ENCODE measurements at places on chromosomes 5 and 9.

- no peak for DNase-seq
Measured at GRCh38 chr5:174724484-174725260, at the start of gene MSX2. Gene MSX2 (plus strand): TSS chr5:174724582. CDS start chr5:174724660, 78 bp downstream.

GRCh38 chr5:139696167-139696893 lies 48.2 kb downstream of the CXXC5 start:
- DNase-seq = no peak

DNA sequence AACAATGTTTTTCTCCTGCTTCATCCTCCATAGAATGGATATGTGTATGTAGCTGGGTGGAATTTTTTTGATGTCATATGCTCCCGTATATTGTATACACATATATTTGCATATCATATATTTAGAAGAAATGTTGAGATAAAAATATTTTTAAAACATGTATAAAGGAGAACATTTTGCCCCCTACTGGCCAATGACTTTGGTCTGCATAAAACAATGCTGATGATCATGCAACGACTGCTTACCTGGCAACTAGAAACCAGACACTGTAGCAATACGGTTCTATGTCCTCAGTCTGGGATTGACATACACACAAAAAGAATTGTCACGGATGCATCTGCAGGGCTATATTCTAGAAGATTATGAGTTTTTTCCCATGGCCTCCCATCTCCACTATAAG lies 503.6 kb downstream of the ELAVL2 start:
- no peak for DNase-seq

DNA sequence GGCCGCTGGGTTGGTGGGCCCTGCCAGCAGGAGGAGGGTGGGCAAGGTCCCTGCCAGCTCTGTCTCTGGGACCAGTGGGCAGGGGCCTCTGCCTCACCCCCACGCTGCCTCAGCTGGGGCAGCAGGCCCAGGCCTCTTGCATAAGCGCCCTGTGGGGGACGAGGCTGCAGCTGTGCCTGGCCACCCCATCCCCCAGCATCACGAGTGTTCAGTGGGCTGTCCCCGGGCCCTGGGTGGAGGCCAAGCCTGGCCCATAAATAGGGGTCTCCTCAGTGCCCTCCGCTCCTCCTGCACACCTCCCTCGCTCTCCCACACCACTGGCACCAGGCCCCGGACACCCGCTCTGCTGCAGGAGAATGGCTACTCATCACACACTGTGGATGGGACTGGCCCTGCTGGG lies at the start of gene PTGDS:
PTGDS (plus strand) TSS at position 282 of the 400 bp plus-strand sequence; CDS start at position 357, 75 bp downstream.
- no peak for DNase-seq

DNA sequence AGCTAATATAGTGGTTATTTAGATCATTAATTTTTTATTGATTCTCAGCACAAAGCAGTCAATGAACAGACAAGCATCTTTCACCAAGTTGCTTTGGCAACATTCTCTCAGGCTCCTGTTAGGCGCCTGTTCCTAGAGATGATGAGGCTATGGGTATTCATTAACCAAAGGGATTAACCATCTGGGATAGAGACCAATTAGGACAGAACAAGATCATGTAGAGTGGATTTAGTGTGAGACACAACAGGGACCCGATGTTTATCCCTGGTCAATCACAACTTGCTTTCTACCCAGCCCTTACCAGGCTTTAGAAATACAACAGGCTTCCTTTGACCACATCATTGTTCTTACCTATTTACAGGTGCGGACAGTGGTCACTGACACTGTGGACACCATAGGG lies 82.2 kb downstream of the PJA2 start:
- DNase-seq = no peak

Measured in CD4-positive, alpha-beta T cell treated with Interleukin-6 for 4 hours (primary cell).